Aorta (tissue), 5 donors: ENCODE measurements at places on chromosomes 1 and 21.
A peak's percentile ranks its signal among the peaks of the same experiment; 100 is the strongest.

DNA sequence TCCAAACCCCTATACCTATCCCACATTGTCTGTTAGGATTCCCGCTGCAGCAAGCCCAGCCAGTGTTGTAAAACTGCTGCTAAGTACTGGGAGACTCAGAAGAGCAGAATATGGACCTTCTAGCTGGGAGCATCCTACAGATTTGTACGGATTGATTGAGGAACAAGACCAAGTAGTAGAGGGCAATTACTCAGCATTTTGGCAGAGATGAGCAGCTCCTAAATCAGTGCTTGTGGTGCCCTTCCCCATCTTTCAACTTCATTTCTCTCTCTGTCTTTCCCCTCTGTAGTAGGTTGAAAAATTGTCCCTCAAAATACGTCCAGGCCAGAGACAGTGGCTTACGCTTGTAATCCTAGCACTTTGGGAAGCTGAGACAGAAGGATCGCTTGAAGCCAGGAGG lies 37.3 kb upstream of the HTR1D start:
- DNase-seq: no peak

- DNase-seq: no peak
These were observed 218.4 kb downstream of the CAMTA1 start for GRCh38 chr1:7003676-7004075.

GRCh38 chr1:208369658-208370057 lies 125.5 kb upstream of the PLXNA2 start:
- DNase-seq: no peak

DNA sequence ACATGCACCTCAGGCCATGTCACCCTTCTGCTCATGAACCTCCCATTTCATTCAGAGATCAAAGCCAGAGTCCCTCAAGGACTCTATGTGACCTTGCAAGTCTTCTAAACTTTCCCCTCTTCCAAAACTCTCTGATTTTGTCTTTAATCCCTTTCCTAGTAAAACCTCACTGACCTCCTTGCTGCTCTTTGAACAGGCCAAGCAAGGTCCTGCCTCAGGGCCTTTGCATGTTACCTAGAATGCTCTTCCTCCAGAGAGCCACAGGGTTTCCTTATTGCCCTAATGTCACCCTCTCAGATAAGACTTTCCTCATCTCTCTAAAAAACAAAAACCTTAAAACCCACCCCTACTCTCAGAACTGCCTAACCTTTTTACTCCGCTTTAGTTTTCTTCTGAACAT lies 26.6 kb downstream of the IL23R start:
- no peak for DNase-seq

- DNase-seq: no peak
These were observed 32.1 kb upstream of the HIVEP3 start for GRCh38 chr1:41950820-41951219.

DNA sequence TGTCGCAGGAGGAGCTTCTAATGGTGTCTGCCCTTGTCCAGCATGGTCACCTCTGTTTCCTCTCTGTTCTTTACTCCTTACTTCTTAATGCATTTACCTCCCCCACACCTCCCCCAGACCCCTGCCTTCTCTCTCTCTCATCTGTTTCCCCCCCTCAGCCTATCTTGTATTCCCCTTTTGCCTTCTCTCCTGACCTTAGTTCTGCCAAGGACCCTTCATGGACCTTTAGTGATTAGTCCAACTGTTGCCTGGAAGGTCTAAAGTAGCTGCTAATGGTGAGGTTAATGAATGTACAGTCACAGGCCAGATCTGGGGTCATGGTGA lies 42.3 kb upstream of the PPP2R5A start:
- no peak for DNase-seq

- DNase-seq: no peak
These were observed 1092.2 kb downstream of the PLA2G4A start for GRCh38 chr1:187920976-187921375.

DNA sequence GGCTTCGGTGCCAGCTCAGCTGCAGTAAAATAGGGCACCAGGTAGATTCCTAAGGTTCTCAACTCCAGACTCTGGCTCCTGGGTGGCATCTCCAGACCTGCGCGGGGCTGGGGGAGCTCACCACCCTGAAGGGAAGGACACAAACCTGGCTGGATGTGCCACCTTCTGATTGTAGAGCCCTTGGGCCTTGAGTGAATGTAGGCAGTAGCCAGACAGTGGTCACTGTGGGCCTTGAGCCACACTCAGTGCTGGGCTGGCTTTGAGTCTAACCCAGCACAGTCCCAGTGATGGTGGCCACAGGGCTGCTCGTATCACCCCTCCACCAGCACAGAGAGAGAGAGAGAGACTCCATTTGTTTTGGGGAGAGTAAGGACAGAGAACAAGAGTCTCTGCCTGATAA lies 38.0 kb upstream of the SH3GLB1 start:
- DNase-seq: no peak

DNA sequence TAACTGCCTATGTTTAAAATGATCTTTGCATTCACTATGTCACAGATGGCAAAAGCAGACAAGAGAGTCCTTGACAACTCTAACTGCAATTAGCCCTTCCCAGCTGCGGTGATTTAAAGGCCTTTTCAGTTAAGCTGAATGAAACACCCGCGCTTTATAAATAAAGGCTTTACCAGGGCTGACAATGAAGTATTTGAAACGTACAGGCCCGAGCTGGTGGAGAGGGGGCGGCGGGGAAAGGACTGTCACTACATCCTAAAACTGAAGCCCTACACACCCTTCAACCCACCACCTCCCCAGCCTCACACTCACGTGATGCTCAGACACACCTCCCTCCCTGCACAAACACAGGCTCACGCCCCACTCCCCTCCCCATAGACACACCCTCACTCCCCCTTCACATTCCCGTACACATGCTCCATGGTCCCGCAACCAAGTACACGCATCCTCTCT lies 45.5 kb downstream of the GRIK3 start:
- DNase-seq: no peak

DNA sequence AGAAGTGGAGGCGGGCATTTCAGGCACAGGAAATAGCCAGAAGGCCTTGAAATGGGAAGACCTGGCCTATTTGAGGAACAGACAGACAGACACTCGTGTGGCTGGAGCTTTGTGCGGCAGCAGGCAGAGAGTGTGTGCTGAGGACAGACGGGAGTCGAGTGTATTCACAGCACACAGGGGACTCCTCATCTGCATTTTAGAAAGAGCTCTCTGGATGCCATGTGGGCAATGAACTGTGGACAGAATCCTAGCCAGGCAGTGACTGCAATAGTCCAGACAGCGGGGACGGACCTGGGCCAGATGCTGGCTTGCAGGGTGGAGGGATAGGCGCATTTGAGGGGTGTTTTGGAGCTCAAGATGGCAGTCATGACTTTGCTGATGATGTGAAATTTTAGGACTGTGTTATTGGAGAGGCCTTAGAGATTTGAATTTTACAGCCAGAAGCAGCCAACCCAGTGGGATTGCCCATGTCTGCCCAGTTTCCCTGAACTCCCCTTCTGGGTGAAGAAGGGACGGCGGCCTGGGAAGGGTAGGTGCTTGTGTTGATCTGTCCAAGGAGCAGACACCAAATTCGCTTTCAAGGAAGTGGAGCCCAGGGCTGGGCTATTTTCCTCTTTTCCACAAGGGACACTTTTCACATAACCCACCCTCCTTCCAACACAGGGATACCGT lies 43.7 kb downstream of the CHAF1B start:
- peak; percentile 70 for DNase-seq

GRCh38 chr1:22676916-22677583 lies 24.0 kb downstream of the C1QB start:
- DNase-seq: no peak

- DNase-seq: no peak
These were observed 35.3 kb upstream of the TENT5B start for GRCh38 chr1:27047914-27048313.

GRCh38 chr21:43824333-43825241 lies 35.2 kb downstream of the RRP1 start:
- no peak for DNase-seq

- no peak for DNase-seq
These were observed 2206.0 kb downstream of the MRPL39 start for GRCh38 chr21:23401278-23401677.

GRCh38 chr1:150963321-150964163 lies 11.1 kb downstream of the CERS2 start:
- DNase-seq: peak; percentile 19

DNA sequence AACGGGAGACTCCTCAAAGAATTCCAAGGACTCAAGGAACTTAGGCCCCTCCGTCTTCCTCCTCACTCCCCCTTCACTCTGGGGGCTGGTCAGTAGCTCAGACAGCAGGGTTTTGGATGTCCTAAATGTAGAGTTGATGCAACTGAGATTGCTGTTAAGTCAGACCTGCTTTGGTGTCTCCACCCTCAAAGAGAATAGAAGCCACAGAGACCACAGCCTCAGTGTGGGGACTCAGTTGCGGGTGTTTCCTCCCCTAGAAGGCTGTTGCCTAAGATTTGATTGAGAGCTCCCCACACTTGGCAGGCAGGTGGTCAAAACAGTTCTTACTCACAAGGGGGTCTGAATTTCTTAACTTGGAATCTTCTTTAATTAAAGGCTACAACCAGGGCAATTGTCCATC lies 7.6 kb downstream of the MAN1C1 start:
- no peak for DNase-seq

DNA sequence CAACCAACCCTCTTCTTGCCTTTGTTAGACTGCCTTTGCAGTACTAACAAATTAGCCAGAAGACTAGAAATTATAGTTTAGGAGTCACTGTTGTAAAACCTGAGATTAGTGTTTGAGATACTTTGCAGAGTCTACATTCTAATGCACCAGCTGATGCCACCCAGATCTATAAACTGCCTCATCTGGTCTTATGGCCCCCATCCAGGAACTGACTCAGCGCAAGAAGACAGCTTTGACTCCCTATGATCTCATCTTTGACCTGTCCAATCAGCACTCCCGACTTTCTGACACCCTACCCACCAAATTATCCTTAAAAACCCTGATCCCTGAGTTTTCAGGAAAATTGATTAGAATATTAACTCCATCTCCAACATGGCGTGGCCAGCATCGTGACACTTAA lies 334.6 kb downstream of the RGS7 start:
- DNase-seq: no peak

- DNase-seq: no peak
These were observed 79.6 kb downstream of the RGL1 start for GRCh38 chr1:183884526-183884925.

DNA sequence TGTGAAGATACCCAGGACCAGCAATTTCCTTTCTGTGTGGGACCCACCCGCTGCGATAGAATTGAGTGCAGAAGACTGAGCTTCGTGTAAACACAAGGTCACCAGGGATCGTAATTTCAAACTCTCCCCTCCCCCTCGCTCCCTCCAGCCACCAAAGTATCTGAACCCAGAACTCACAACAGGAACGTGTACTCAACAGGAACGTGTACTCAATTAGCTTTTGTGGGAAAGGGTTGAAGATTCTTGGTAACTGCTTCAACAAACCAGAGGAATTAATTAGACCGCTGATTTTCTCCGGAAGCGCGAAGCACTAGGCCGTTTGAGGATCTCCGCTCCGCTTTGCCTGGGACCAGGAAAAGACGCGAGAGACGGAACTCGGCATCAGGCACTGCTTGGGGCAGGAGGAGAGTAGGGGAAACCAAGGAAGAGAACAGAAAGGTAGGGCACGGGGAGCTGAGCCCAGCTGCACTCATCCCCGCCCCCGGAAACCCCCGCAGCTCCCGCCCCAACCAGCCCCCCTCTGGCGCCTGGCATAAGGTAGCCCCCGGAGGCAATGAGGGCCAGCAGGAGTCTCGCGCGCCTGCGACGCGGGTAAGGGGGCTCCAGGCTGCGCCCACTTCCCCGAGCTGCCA lies 453 bp downstream of the DRAM2 start:
- no peak for DNase-seq

GRCh38 chr1:83787246-83787998 lies 211.5 kb downstream of the TTLL7 start:
- no peak for DNase-seq

DNA sequence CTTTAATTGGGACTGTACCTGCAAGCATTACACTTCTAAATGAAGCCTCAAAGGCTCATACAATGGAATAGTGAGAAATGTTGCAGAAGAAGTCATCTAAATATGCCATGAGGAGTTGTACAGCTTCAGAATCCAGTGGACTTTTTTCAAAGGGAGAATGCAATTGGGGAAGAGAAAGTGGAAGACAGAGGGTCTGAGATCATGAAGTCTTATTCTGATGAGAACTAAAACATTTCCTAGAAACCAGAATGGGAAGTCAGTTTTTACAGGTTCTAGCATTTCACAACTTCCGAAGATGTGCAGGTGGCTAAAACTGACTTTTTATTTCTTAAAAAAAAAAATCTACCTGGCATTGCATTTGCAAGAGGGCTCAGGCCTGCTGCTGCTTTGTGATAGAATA lies 424.4 kb upstream of the RUNX1 start:
- DNase-seq: no peak

GRCh38 chr21:36747041-36747814 lies 48.3 kb downstream of the SIM2 start:
- DNase-seq: no peak

DNA sequence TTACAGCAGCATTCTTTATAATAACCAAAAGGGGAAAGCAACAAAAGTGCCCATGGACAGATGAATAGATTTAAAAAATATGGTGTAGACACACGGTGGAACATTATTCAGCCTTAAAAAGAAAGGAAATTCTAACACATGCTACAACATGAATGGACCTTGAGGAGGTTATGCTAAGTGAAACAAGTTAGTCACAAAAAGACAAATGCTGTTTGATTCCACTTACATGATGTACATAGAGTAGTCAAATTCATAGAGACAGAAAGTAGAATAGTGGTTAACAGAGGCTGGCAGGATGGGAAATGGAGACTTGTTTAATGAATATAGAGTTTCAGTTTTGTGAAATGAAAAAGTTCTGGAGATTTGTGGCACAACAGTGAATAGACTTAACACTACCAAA lies 151.4 kb downstream of the CYYR1 start:
- no peak for DNase-seq
